T-helper 2 cell treated with Interferon-gamma antibody and Interleukin-4, amounts not matched to agents 5 μg/mL and 100 μg/mL, for 36 hours (primary cell): ENCODE measurements at places on chromosomes 1 and 21.

- no peak for DNase-seq
Measured at GRCh38 chr1:36523850-36524249, 41.1 kb upstream of the CSF3R start.

DNA sequence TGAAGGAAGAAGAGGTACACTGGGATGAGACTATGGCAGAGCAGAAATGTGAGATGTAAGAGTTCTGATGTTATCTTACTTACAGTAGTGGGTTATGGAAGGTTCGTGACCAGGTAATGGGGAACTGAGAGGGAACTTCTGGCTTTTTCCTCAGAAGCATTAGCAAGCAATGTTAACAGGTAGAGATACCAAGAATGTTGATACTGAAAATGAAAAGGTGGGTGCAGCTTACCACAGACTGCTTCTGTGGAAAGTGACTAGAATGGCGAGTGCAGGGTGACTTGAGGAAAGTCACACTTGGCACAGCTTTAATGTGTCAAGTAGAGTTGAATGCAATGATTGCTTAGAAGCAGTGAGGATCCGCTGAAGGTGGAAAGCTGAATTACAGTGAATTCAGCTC, 70.8 kb downstream of the PLA2G4A start:
- peak; percentile 56 for DNase-seq

- DNase-seq: no peak
Measured at GRCh38 chr1:154996966-154997701, 3.7 kb downstream of the LENEP start.

DNA sequence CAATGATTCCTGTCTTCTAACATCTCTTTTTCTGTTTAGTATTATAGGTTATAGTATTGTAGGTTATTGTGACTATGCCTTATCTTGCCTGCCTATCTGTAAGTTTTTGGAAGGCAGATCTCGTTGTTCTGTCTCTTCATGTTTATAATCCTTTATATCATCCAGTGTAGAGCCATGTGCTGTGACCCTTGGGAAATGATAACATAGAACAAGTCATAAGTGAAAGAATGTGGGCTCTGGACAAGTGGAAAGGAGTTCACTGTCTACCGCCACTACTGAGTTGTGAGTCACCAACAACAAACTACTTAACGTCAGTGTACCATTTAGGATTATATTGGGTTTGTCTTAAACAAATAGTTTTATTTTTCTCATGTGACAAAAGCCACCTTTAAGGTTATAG, 139.3 kb downstream of the LYPLAL1 start:
- no peak for DNase-seq

DNA sequence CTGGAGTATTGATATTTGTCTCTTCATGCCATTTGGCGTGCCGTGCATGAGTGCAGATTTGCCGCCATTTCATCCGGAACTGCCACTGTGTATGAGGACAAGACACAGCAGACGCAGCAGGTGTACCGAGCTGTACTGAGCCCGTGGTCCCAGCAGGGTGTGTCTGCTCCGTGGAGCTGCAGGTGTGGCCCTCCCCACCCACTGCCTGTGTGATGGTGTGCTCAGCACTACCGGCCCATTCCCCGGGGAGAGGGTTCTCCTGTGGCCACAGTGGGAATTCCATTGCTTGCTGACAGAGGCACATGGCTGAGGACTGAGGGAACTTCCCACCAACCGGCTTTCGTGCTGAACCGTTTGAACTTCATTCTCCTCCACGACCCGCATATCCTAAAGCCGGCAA, 34.3 kb upstream of the COL6A1 start:
- DNase-seq: no peak

- DNase-seq: no peak
Measured at GRCh38 chr1:198153804-198154203, 3.0 kb upstream of the NEK7 start.

- no peak for DNase-seq
Measured at GRCh38 chr1:156502894-156503697, 2.5 kb upstream of the MEF2D start.

GRCh38 chr1:25804244-25804963, 4.4 kb downstream of the SELENON start:
- no peak for DNase-seq
